Renal cortical epithelial cell (primary cell): ENCODE measurements at places on chromosomes 5 and 9. TPM values are rescaled to one million over a fixed set of nuclear protein-coding genes. Genes with fewer than 3 reads are reported as not detected.

GRCh38 chr9:37424204-37424685 is 1.7 kb downstream of the GRHPR start:
- no peak for DNase-seq

- no peak for DNase-seq
Measured at GRCh38 chr5:112709416-112709815, 28.3 kb upstream of the APC start.

DNA sequence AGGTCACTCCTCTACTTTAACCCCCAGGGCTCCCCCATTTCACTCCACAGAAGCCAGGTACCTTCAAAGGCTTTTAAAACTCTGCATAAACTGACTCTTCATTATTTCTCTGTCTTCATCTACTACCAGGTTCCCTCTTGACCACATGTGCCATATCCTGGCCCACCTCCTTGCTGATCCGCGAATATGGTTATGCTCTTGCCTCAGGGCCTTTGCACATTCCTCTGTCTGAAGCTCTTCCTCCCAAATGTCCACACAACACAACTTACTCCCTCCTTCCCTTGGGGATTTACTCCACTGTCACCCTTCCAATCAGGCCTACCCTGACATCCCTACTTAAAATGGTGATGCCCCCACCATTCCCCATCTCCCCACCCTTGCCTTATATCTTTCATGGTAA is 134.6 kb upstream of the ANKRD55 start:
- no peak for DNase-seq

- no peak for DNase-seq
Measured at GRCh38 chr5:98535901-98536300, 237.6 kb upstream of the RGMB start.

Gene PSMB7
- total RNA-seq, result 94.6 and 231 TPM in 2 replicates
